ENCODE measurements at places on chromosomes 16 and 17.

GRCh38 chr16:4685292-4685691 lies 8.1 kb upstream of the NUDT16L1 start:
- DNase-seq, result no peak

DNA sequence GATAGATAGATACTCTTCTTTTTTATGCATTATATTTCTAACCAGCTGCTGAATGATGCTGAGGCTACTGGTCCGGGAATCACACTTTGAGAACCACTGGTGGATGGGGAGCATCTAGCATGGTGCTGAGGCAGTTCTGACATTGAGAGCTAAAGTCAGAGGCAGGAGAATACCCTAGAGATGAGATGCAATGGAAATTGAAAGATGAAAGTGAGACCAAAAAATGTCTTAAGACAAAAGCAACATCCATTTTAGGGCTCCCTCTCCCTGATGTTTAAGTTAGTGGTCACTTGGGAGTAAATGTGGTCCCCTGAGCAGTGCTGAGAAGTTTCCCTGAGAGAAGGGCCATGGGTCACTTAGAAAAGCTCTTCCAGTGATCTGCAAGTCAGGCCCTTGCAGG lies 6.8 kb downstream of the PCTP start:
- DNase-seq, result no peak

- no peak for DNase-seq
Measured at GRCh38 chr17:76138896-76139752, 1.9 kb downstream of the FOXJ1 start.

DNA sequence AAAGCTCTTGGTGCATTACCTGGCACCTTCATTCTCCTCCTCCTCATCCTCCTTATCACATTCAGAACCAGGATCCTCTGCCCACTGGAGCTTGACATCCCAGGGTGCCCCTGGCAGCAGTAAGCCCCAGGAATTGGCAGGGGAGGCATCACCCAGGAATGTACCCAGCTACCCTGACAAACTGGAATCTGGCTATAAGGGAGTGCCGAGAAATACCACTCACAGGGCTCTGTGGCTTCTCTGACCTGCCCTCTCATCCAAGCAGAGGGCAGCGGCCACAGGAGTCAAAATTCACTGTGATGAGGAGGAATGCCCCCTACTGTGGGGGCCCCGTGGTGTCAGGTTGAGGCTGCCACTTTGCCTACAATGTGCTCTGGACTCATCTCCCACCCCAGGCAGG lies 19.6 kb downstream of the MPP3 start:
- DNase-seq, result no peak

DNA sequence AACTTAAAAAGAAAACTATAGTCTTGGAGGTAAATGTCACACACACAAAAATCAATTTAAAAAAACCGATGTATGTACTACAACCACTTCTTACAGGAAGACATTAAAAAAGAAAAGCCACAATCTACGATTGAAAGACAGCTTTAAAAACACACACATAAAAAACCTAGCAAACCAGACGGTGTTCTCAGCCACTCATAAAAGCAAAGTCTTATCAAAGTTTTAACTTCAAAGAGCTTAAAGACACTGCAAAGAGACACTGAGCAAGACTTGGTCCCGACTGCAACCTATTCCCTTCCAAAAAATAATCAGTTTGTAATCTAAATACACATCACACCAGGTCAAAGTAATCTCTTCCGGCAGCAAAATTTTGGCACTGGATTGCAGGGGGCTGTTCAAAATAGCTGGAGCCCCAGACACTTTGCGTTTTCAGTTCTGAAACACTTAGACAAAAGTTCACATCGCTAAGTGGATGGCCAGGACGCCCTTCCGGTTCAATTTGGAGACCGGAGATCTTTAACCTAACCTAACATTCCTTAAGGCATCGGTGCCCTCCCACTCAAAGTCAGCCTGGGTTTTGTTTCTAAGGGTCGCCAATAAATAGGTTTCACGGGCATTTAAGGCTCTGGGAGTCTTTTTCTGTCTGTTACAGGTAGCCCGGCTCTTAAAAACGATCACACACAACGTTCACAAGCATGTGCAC lies 2.6 kb downstream of the ZCCHC14 start:
- no peak for DNase-seq

- no peak for DNase-seq
Measured at GRCh38 chr16:22347100-22347820, 27.2 kb downstream of the CDR2 start.

DNA sequence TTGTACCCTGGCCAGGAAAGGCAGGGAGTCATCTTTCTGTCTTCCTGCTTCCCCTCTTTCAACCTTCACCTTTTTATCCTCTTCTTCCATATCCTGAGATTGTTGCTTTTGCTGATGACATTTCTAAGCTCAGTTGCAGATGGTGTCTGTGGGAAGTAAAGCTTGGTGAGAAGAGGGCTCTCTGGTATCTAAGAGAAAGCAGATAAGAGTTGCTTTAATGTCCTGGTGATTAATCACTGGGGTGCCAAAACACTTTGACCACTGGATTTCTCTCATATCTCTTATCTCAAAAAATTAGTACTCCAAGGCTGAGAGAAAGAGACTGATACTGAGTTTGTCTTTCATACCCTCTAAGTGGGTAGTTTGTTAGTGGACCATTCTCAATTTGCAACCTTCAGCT lies 71.3 kb downstream of the NEUROD2 start:
- DNase-seq, result no peak

GRCh38 chr17:57115377-57115776 lies 30.3 kb downstream of the AKAP1 start:
- no peak for DNase-seq

DNA sequence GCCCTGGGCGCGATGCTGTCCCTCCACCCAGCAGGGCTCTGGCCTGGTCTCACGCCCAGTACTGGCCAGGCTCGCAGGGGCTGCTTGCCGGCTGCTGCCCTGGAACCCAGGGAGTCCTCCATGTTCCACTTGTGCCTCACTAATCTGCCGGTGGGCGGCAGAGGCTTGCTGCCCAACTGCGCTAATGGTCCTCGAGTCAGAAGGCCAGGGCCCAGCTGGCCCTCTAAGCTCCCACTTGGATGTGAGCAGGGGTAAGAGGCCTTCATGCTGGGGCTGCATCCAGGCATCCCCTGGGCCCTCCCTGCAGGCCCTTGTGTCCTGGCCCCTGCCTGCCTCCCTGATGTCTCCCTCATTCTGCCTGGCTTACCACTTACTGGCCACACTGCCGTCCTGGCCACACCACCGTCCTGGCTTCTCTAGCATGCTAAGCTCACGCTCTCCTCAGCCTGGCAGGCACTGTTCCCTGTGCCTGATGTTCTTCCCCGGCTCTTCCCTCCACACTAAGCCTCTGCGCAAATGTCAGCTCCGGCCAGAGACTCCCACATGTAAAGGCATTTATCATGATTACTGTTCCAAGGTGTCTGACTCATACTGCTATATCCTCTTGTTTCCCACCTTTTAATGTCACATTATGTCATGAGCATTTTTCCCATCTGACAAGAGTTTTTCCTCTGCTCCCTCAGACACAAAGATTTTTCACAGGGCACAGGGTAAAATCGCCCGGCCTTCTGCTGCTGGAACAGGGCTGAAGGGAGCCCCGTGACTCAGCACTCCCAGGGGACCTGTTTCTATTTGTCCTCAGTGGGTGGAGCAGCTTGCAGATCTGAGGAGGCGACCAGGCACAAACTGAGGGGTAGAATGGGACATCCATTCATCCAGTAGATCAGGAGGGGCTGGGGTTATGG lies 15.9 kb downstream of the B9D1 start:
- DNase-seq, result peak; percentile 88

- DNase-seq, result no peak
Measured at GRCh38 chr16:88048985-88049384, 97.8 kb downstream of the BANP start.

- DNase-seq, result peak; percentile 83
Measured at GRCh38 chr16:1105888-1106620, 10.0 kb upstream of the C1QTNF8 start.

DNA sequence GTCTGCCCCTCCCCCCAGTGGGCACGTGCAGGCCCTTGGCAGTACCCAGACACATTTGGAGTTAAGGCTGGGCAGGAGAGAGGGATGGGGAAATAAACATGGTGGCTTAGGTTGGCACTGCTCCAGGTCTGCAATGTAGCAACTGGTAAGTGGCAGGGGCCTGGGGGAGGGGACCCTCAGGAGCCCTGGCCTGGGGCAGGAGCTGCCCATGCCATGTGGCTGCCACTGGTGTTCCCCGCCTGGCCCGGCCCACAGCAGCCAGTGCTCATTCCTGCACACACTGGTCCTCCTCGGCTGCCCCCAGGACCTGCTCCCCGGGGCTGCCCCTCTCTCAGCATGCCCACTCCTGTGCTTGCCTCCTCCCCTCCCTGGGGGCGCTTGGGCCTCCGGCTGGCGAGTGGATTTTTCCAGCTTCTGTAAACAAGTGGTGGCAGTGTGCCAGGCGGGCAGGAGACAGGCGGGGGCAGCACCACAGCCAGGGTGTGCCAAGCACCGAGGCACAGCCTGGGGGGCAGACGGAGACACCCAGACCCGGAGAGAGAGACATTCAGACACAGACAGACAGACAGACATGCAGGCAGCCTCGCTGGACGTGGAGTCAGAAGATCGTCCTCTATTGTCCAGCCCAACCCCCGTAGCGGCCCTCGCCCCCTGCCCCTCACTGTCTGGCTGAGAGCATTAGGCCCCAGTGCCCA lies 9.4 kb downstream of the THRA start:
- DNase-seq, result peak; percentile 61

DNA sequence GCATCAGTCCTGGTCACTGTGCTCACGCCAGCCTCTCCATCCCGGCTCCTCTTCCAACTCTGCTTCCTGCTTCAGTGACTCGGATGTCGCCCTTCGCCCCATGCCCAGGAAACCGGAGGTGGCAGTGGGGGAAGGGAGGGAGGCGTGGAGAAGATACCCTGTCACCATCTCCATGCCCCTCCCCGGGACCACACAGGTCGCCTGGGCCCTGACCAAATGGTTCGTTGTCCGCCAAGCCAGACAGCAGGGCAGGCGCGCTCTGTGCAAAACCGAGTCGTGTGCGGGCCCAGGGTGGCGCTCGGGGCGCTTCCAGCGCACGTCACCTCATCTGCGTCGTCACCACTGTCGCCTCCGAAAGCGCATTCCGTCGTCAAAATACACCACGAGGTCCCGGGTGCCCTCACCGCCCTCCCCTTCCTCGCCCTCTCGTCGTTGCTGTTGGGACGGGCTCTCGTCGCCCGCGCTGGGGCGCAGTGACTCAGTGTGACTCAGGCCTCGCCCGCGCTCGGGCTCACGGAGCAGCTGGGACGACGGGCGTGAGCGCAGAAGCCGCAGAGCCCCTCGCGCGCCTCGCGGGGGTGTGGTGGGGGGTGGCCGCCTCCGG lies 39.2 kb downstream of the ZNF778 start:
- DNase-seq, result peak; percentile 76

DNA sequence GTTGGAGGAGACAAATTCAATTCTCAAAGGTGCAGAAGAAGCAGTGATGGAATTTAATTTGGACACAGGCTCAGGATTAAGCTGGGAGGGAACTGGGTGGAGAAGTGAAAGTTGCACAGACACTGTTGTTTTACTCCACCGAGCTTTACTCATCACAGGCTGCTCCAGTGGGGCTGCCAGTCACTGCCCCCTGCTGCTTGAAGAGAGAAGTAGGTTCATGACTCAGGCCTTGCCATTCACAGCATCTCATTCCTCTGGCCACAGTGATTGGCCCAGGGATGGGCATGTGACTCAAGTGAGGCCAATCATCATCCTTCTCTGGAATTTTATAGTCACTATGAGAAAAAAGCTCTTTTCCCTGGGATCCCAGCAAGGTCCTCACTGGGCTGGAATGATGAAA lies 11.8 kb downstream of the GNAO1 start:
- peak; percentile 82 for DNase-seq

GRCh38 chr16:85757341-85757822 lies 6.5 kb upstream of the C16orf74 start:
- DNase-seq, result no peak

GRCh38 chr17:75652341-75652740 lies 14.6 kb downstream of the RECQL5 start:
- no peak for DNase-seq

- no peak for DNase-seq
Measured at GRCh38 chr17:14199601-14200000, 37.1 kb downstream of the CDRT15 start.

GRCh38 chr16:62966626-62967025 lies 930.4 kb upstream of the CDH8 start:
- no peak for DNase-seq

GRCh38 chr17:38867968-38868816 lies 1.7 kb upstream of the LASP1 start:
- peak; percentile 42 for DNase-seq

DNA sequence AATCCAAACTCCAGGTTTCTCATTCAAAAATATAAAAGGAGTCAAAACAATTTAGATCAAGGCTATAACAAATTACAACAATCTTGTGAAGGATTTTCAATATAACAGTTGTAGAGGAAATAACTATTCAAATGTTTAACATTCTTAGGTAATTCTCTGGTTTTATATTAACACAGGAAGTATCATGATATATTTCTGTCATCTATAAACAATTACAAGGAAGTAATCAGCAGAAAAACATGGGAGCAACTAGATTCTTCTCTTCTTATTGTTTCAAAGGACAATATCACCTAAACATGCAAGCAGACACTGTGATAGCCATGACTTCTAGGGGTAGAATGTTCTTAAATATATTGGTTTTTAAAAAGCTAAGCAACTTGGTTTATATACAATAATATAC lies 49.9 kb downstream of the FBXL20 start:
- DNase-seq, result no peak

DNA sequence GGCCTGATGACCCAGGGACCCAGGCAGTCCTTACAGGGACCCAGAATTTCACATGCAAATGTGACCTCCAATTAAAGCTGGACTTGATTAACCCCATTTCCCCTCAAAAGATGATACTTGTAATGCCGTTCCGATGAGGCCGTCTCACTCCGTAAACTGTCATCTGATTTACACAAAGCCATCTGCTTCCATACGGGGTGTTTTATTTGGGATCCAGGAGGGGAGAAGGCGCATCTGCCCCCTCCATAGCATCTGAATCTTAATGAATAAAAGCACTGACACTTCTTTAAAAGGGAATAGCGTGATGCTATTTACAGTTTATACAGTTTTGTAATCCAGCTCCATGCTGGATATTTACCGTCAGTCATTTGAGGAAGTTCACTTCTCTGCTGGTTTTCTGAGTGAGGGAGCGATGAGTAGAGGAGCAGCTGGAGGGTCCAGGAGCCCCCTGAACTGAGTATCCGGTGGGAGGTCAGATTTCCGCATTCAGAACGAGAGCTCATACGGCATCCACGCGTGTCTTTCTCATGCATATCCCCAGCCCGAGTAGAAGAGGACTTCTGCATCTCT lies 452.7 kb downstream of the WWOX start:
- no peak for DNase-seq

- no peak for DNase-seq
Measured at GRCh38 chr16:86826941-86827340, 248.6 kb downstream of the FOXL1 start.
